ENCODE measurements at places on chromosomes 12 and 14.
A peak's percentile ranks its signal among the peaks of the same experiment; 100 is the strongest.

DNA sequence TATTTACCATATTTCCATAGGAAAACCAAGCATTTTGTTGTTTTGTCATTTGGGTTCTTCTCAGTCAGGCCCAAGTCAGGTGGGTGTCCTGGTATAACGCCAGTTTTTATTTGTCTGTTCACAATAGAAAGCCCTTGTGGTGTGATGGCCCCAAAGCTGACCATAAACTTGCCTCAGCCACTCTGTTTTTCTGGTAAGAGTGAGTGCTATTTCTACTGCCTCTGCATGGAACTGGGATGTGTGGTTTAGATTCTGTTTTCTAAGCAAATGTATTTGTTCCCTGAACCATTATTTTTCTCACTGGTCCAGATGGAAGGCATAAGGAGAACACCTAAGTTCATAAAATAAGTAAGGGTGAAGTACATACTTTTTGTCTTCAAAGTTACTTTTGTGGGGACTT is 1.8 kb upstream of the SSPN start:
- no peak for DNase-seq

GRCh38 chr12:88419794-88420193 is 160.5 kb downstream of the KITLG start:
- no peak for DNase-seq

- DNase-seq, result no peak
These were observed 54.2 kb upstream of the BCL11B start for GRCh38 chr14:99326041-99326710.

DNA sequence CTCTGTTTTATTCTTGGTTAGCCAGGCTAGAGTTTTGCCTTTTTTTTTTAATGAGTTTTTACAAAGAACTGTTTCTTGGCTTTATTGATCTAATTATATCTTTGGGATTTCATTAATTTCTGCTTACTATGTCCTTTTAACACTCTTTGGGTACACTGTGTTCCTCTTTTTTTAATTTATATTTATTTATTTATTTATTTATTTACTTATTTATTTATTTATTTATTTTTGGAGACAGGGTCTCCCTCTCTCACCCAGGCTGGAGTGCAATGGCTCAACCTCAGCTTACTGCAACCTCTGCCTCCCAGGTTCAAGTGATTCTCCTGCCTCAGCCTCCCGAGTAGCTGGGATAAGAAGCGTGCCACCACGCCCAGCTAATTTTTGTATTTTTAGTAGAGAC is 15.1 kb upstream of the MARK3 start:
- DNase-seq, result no peak

GRCh38 chr14:104888489-104889374 is 23.7 kb downstream of the CEP170B start:
- DNase-seq, result peak; percentile 18

Data from glutamatergic neuron (in vitro differentiated cells).